ENCODE measurements at places on chromosomes 2 and 18.

DNA sequence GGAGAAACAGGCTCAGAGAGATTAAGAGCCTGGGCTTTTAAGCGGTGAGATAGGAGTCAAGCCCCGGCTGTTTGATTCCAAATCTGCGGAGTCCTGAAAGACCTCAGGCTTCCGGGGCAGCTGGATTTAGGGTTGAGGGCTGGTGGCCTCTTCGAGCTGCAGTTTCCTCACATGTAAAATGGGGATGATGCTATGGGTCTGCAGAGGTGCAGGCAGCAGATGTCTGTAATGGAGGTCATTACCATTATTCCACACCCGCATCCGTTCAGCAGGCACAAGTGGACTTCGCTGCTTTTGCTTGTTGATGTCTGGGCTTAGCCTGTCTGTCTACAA is 175.6 kb upstream of the HS6ST1 start:
- no peak for DNase-seq

- DNase-seq, result no peak
Observed at GRCh38 chr2:190563646-190564045, 29.1 kb upstream of the NEMP2 start.

GRCh38 chr2:121247971-121248370 is 37.0 kb downstream of the TFCP2L1 start:
- DNase-seq, result no peak

GRCh38 chr2:61597300-61598289 is 59.4 kb upstream of the XPO1 start:
- no peak for DNase-seq

DNA sequence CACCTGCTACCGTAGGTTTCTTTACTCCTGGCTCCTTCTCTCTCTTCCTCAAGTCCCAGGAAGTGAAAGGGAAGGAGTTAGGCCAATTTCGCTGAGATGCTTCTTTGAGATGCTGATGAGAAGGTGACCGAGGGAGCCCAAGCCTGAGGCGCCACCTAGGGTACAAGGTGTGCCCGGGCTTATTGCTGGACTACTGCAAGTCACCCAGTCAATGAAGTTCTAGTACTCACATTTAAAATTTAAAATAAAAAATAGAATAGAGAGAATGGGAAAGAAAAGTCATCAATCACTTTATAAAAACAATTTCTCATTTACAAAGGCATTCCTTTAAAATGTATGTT is 45.3 kb downstream of the ACAA2 start:
- DNase-seq, result no peak

DNA sequence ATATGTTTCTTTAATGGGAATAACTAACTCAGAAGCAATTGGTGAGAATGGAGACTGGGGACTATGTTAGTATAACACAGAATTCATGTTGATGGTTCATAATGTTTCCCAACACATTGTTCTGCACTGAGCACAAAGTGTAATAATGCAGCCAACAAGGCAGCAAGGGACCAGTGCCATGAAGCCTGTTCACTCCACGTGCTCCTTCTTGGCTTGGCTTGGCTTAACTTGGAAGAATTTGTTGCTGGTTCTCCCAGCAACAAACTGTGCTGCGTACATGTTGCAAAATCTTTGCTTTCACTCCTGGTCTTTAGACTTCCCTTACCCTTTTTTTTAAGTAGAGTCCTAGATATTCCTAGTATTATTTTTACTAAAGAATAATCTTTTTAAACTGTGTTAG is 129.7 kb downstream of the MAP3K20 start:
- no peak for DNase-seq

- DNase-seq, result no peak
Observed at GRCh38 chr2:28991460-28991859, 10.4 kb downstream of the TOGARAM2 start.

DNA sequence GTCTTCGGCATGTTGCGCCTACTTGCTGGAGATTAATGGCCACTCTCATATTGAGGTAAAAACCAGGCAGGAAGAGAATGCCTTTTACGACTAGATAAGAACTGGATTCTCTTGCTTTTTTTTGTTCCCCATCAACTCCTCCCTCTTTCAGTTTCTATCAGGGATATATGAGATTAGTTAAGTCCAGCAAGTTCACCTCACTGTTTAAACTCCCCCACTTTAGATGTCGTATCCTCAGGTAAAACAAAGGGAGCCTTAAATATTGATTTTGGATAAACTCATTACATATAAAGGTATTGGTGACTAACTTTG is 98.4 kb downstream of the PLEKHM3 start:
- DNase-seq, result no peak

DNA sequence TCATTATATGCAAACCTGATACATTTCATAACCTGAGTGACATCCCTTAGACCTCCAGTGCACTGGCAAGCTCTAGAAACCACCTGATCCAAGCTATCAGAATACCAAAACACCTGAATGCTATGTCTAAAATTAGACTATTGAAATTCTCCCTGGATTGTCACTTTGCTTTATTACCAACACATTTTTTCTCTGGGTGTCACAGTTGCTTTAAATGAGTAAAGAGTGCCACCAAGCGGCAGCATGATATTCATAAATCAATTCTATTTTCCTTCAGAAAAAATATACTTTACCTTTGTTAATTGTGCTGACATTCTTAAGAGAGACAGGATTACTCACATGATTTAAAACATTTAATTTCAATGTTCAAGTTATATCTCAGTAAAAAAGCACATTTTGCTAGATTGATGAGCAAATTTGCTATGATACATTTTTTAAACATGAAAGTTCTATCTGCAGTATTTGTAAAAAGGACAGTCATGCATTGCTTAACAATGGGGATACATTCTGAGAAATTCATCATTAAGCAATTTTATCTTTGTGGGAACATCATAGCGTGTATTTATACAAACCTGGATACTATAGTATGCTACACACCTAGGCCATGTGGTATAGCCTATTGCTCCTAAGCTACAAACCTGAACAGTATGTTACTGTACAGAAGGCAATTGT is 338.4 kb upstream of the SLC39A10 start:
- no peak for DNase-seq

- no peak for DNase-seq
Observed at GRCh38 chr2:114769991-114770390, 327.6 kb downstream of the DPP10 start.

- DNase-seq, result no peak
Observed at GRCh38 chr2:1715184-1716013, 28.9 kb downstream of the PXDN start.

- no peak for DNase-seq
Observed at GRCh38 chr18:40414155-40414754, 1540.8 kb upstream of the PIK3C3 start.

DNA sequence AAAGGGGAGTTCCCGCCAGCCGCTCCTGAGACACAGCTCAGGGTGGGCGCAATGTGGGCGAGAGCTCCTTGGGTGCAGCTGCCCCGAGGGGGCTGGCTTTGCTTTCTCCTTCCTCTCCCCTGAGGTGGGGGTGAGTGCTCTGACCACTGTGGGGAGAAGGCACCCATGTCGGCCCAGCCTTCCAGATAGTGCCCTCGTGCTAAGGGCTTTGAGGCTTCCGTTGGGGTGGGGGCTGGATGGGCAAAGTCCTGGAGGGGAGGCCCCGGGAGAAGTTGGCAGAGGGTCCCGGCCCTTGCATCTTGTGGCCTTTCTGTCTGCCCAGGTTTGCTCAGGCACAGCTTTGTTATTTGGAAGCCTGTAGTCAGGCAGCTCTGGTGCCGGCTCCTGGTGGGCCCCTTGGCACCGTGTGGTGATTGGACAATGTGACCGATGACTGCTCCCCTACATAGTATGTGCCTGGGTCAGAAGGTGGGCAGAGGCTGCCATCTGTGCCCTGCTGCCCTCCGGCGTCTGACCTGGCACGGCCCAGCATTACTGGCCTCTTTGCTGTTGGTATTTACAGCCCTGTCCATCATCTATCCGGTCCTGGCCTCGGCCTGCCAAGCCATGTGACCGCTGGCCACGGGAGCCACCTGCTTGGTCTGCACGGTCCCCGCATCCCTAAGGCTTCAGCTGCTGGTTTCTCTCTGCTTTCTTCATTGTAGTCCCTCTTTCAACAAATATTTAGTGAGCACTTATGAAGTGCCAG is 50.8 kb downstream of the TWIST2 start:
- no peak for DNase-seq

DNA sequence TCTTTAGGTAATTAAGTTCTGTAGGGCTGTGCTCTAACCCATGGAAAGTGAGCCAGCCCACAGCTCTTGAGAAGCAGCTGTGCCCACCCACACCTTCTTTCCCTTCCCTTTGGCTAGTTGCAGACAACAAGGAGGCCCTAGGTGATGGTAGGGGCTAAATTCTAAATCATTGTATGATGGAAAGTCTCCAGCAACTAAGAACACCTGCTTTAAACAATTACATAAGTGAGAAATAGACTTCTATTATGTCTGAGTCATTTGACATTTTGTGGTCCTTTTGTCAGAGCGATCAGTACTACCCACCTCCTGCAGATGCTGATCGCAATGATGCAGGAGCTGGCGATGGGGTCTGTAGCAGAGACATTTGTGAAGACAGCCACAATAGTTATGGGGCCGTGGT is 79.6 kb downstream of the TEX51 start:
- no peak for DNase-seq

Measured in GM06990 (cell line).